ENCODE measurements at places on chromosomes 2 and 18.
A peak's percentile ranks its signal among the peaks of the same experiment; 100 is the strongest.

GRCh38 chr2:97741686-97742085 lies 28.3 kb downstream of the ZAP70 start:
- DNase-seq, result no peak

DNA sequence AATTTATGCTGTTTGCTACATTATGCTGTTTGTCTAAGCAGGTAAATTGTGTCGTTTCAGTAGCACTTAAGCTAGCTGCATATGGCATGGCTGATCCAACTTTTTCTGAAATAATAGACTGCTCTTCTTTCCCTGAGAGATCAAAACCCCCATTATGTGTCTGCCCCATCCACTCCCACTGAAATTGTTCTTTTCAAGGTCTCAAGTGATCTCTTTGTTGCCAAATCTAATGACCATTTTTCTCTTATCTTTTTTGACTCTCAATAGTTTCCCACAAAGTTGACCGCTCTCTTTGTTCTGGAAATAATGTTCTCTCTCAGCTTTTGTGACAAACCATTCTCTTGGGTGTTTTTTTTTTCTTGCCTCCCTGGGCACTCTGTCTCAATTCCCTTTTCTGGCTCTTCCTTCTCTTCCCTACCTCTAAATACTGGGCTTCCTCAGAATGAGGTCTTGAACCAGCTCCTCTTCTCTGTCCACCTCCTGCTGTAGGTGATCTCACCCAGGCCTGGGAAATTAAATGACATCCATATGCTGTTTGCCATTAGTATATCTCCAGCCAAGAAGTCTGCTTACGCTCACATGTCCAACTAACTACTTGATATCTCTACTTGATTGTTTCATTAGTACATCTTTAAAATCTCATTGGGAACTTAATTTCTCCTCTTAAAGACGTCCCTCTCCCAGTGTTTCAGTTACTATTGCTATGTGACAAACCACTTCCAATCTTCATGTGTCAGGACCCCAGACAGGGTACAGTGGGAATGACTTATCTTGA lies 107.3 kb upstream of the TLK1 start:
- DNase-seq, result no peak

DNA sequence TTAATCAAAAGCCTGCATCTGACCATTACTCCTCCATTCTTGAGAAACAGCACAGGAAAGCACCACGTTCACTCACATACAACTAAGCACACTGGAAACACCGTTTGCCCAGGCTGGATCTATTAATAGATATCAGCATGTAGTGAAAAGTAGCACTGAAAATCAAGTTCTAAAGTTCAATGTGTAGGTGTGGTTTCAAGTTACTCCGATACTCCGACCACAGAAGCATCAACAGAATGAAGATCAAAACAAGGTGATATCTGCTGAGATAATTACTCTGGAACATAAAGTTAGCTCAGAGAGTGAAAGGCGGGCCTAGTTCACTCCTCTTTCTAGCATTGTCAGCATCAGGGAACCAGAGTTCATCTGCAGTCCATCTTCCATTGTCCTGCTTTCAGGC lies 1367.4 kb upstream of the ACVR2A start:
- DNase-seq, result no peak

DNA sequence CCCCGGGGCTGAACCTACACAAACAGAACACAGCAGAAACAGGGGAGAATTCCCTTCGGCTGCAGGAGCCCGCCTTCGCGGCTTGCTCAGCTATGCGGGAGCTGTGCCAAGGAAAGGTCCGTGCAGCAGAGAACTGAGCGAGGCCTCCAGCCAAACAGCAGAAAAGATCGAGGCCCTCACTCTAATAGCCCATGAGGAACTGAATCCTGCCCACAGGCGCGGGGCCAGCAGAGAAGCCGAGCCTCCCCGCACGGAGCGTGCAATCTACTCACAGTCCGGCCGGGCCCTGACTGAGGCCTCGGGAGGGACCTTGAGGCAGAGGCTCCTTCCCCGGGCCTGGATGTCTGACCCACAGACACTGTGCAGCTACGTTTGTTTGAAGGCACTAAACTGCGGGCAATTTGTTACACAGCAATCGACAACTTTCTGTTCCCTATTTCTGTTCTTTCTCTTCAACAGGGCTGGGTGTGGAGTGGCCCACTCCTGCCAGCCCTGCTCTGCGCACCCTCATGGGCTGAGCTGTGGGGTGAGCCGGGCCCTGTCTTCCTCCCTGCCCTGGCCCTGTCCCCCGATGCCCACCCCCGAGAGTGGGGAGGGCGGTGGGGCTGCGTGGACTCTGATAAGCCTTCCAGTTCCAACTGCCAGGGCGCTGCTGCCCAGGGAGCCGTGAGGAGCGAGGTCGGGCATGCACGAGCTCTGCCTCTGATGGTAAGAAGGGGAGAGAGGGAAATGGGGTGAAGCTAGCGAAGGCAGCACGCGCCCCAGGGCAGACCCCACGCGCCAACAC lies 13.7 kb downstream of the HES6 start:
- no peak for DNase-seq

DNA sequence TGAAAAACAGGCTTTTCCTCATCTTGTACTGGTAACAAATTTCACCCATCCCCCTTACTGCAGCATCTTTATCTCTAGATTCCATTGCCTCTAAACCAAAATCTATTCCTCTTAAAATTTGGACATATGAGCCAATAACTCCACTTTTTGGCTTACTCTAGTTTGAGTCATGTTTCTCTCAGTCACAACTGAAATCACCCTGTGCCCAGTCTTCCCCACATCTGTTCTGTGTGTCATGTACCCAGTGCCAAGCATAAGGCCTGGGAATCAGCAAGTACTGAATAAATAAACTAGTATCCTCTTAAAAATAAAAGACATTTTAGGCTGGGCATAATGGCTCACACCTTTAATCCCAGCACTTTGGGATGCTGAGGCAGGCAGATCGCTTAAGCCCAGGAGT lies 20.8 kb upstream of the CHN1 start:
- DNase-seq, result no peak

DNA sequence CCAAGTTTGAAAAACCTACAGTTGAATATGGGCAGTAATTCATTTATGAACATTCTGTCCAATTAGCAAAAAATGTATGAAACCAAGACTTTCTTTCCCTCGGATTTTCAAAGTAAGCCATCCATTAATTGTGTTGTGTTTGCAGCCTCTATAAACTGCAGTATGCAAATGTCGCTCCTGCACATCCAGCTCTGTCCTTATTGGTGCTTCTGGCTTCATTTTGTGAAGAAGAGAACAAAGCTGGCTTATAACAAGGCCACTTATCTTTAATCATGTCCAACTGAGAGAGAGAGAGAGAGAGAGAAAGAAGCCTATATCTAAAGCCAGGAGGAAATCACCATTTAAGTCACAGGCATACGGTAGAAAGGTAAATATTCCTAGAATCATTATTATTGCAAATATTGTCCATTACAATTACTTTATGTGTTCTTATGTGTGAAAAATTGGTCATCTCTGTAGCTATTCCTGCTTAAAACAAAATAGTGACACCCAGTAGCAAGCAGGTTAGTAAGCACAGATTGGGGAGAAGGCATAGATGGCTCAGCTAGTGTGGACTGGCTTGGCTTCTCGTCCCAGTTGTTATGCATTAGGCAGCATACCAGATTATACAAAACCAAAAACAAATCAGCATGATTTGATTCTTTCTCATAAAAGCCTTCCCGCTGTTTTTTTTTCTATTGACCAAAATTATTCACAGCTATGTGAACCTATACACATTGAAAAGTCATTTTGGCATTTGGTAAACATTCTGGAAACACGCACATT lies 726.4 kb upstream of the SOX11 start:
- peak; percentile 19 for DNase-seq

DNA sequence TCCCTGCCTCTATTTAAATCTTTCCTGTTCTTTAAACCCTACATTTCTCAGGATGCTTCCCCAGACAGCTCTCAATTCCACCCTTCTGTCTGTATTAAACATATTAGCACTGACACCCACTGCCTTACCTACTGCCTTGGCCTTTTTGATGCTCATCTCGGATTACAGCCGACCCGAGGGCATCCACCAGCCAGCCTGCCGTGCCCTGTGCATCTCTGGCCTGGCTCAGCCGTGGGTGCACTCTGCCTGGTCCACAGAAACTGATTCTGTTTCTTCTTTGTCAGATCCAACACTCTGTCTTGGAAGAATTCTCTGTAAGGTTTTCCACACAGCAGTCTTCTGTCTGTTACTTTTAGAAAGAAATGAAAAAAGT lies 27.2 kb downstream of the TANC1 start:
- DNase-seq, result no peak

DNA sequence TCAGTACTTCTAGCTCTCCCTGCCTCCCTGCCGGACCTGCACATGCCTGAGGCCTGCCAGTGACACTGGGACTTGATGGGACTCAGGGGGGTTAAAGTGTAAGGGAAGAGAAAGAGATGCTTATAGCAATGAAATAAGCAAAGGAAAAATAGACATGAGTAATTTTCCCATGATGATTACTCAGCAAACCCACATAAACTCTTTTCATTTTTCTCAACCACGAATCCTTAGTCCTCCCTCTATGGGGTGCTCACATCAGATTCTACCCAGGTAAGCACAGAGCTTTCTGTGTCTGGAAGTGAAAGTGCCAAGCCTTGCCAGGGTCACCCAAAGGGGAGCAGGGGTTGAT lies 44.8 kb upstream of the ANKRD62 start:
- no peak for DNase-seq

DNA sequence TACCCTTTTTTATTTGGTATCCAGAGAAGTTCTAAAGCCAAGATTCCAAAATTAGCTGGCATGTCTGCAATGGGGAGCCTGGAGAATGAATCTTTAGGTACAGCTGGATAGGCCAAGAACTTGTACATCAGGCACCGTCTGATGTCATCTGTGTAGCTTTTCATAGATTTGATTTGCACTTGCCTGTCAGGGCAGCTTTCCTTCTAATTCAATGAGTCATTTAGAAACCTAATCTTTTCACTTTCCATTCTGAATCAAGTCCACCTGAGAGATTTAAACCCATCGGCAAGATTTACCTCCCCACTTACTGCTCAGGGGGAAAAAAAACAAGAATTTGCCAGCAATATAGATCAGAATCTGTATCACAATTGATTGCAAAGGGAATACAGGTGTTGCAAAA lies 60.9 kb upstream of the ACAA2 start:
- DNase-seq, result no peak

DNA sequence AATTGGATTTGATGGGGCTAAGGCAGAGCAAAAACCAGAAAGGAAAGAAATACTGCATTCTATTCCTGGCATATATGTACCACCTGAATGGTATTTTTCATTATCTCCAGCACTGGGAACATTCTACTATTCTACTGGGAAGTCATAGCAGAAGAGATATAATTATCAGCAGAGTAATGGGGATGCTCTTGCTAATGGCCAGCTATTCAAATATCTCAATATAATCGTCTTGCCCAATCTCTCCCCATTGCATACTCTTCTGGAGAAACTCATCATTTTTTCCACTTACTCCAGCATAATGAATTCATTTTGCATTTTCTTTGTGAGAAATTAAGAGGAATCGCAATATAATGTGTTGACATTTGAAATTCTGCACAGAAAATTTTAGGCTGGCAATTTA lies 1794.7 kb upstream of the PIK3C3 start:
- no peak for DNase-seq

GRCh38 chr2:217650716-217651360 lies 352.0 kb downstream of the TNS1 start:
- peak; percentile 28 for DNase-seq

DNA sequence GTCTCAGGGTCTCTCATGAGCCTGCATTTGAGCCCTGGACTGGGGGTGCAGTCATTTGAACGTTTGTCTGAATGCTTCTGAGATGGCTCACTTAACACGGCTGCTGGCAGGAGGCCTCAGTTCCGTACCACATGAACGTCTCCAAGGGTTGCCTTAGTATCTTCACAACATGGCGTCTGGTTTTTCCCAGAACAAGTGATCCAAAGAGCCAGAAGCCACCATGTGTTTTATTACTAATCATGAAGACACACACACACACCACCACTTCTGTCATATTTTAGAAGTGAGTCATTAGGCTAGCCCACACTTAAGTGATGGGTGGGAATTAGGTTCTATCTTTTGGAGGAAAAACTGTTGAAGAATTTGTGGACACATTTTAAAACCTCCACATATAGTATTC lies 15.0 kb upstream of the MYO1B start:
- no peak for DNase-seq

DNA sequence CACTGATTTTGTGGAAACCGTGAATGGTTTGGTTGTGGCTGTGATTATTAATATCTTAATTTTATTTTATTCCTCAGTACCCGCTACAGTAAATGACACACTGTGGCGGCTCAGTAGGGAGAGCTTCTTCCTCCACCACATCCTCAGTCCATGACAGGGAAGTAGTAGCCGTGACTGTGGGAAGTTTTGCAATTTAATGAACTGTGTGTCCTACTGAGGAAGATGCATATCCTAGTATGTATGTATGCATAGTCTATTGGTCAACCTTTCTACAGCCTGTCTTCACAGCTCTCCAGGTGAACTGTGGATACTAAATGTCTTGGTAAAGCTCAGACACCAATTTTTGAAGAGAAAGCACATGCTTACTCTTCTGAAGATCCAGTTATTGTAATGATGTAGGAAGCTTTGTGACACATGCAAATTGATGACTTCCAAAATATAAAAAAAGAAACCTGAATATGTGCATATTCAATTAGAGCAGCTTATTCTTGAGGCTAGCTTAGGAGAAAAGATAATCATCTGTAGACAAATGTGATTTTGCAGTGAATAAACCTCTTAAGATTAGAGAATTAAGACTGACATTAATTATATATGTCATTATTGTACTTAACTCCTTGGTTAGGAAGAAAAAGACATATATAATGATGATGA lies 384.3 kb upstream of the CNTNAP5 start:
- DNase-seq, result no peak

DNA sequence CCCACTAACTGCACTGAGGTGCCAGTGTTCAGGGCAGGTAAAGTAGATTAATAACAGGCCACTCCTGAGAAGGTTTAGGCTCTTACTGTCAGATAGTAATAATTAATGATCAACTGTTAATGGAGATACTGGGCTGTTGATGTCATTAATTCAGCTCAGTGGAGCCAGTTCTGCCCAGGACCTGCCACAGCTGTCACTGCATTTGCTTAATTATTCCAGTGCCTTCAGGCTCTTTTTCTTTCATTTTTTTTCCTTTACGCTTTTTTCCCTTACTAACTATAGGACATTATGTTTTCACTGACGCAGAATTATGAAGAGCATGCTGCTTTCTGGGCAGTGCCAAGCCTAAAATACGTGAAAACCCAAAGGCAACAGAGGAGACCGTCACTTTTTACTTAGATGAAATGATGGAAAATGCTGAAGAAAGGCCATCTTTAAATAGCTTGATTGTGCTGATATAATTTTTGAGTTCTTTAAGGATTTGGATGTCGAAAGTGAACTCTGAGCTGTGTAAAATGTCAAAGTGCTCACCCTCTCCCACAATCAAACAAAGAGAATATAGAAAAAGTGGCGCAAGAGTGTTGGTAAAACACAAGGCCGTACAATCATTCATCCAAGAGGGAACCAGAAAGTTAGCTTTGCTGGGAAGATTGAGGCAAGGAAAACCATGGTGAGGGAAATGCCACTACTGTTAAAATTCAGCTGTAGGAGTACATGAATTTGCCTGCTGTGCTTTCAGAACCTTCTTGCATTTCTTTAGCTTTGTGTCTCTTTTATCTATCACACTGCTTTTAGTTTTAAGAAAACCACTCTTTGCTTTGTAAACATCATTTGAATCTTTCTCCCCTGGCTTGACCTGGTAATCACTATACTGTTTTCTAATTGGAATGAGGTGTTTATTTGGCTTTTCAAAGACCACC lies 192.0 kb upstream of the ZEB2 start:
- peak; percentile 15 for DNase-seq

Measured in NCI-H526 treated with DMSO at 0.1 percent for 48 hours (cell line).